ENCODE measurements at places on chromosomes 3 and 15. TPM values are rescaled to one million over a fixed set of nuclear protein-coding genes. Genes with fewer than 3 reads are reported as not detected.

The ACKR4 gene
- total RNA-seq: 1.9 TPM

The ZNF80 gene
- total RNA-seq: not detected

The CCR1 gene
- total RNA-seq: 0.98 TPM

The SUMF1 gene
- 49.6 TPM for total RNA-seq

The MYO1E gene
- total RNA-seq: 55.6 TPM

The ZDHHC19 gene
- total RNA-seq: not detected

The FBN1 gene
- 7.9 TPM for total RNA-seq

The ZNF774 gene
- 5.5 TPM for total RNA-seq

The ACTRT3 gene
- 1.8 TPM for total RNA-seq

The DGKG gene
- 11.6 TPM for total RNA-seq

The FANCD2OS gene
- not detected for total RNA-seq

The TMC3 gene
- total RNA-seq: 0.10 TPM

The CACNA1D gene
- 17.4 TPM for total RNA-seq

The CPN2 gene
- total RNA-seq: not detected

The UBA7 gene
- total RNA-seq: 4.6 TPM
